ENCODE measurements at places on chromosomes 3 and 15. TPM values are rescaled to one million over a fixed set of nuclear protein-coding genes. Genes with fewer than 3 reads are reported as not detected.

Gene GOLGA8T
- total RNA-seq, result not detected

Gene GXYLT2
- total RNA-seq, result not detected

Gene CACNA2D3
- not detected for total RNA-seq

Gene ADCY5
- not detected for total RNA-seq

Gene LRRC31
- not detected for total RNA-seq

Gene RBP2
- total RNA-seq, result not detected

GRCh38 chr3:167100200-167100599 lies 279.9 kb downstream of the ZBBX start:
- no peak for DNase-seq

GRCh38 chr3:41608347-41608746 lies 353.6 kb downstream of the ULK4 start:
- DNase-seq, result no peak

DNA sequence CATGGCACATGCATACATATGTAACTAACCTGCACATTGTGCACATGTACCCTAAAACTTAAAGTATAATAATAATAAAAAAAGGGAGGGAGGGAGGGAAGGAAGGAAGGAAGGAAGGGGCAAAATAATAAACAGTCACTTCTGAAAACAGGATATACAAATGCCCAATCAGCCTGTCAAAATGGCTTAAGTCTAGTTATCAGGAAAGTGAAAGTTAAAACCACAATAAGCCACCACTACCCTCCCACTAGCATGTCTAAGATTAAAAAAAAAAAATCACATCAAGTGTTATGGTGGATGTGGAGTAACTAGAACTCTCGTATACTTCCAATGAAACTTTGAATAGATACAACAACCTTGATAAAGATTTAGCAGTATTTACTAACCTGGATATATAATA lies 145.6 kb upstream of the GMNC start:
- no peak for DNase-seq

DNA sequence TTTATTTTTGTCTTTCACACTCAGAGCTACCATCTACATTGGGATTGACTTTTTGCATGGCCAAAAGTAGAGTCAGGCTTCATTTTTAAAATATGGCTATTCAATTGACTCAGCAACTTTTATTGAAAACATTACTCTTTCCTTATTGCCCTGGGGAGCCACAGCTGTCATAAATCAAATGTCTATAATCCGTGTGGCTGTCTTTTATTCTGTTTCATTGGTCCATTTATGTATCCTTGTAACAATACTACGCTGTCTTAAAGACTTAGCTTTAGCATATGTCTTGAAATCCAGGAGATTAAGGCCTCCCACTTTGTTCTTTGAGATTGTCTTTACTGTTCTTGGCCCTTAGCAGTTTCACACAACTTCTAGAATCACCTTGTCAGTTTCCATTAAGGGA lies 55.2 kb downstream of the CEMIP start:
- no peak for DNase-seq

GRCh38 chr15:85047271-85047948 lies 65.8 kb downstream of the PDE8A start:
- DNase-seq, result no peak

DNA sequence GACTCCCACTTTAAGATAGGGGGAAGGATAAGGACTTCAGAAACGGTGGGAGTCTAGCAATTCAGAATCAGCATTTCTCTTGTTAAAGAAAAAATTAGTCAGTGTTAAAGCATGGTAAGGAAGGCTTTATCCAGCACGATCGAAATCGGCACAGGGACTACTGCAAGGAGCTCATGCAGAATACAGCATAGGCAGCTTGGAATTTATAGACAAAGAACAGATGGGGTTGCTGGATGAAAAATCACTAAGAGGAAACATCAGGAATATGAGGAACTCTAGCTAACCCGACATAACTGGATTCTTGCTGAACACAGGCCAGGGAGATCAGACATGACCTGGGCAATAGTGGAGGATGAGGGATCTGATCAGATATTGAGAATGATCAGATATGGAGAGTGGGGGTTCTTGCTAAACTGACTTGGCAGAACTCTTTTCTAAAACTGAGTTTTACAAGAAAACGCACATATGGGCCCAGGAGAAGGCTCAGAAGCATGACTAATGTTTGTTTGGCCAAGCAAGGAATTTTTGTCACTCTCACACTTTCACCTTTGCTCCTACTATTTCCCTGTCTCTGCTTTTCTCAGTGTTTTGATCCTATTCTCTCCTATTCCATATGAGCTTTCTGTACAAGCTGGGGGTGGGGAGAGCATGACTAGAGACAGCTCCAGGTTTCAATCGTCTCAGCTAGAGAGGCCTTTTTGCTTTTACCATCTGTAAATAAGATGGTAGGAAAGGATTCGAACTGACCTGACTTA lies 3.9 kb upstream of the PLCH1 start:
- DNase-seq, result no peak

GRCh38 chr3:152742368-152743347 lies 92.3 kb upstream of the P2RY1 start:
- DNase-seq, result no peak

GRCh38 chr3:154323891-154324738 lies at the start of gene DHX36:
Gene DHX36, minus strand, starts transcription at chr3:154324487. Its CDS starts 71 bp downstream, at chr3:154324416.
- peak; percentile 93 for DNase-seq

DNA sequence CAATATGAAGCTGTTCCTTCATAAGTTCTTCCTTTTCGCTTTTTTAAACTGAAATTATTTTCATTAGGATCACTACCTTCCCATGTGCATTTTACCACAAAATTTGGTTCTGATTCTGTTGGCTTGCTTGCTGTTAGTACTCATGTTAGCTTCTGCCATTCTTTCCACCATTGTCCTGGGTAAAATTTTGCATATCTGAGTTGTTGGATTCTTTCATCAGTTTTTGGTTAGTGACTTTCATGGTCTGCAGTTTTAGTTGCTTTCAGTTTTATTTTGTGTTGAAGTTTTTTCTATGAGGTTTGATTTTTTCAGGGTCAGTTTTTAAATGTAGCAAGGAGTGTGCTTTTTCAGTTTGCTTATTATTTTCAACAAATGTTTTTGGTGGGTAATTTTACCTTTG lies 71.9 kb downstream of the SMAD3 start:
- DNase-seq, result no peak

- no peak for DNase-seq
Measured at GRCh38 chr15:56076640-56077039, 83.2 kb upstream of the NEDD4 start.

DNA sequence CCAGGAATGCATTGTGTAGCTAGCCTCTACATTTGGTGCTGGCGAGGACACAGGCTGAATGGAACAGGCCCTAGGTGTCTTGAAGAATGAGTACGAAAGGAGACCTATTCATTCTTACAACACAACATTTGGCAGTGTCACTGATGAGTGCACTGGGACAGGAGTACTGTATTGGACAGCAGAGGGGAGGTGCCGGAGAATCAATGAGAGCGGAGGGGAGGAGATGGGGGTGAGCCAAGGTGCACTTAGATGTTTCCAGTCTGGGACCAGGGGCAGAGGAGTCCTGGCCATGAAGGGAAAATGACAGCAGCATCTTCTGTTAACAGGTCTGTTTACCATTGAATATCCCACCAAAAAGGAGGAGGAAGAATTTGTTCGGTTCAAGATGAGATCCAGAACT lies 53.2 kb downstream of the C3orf20 start:
- no peak for DNase-seq

DNA sequence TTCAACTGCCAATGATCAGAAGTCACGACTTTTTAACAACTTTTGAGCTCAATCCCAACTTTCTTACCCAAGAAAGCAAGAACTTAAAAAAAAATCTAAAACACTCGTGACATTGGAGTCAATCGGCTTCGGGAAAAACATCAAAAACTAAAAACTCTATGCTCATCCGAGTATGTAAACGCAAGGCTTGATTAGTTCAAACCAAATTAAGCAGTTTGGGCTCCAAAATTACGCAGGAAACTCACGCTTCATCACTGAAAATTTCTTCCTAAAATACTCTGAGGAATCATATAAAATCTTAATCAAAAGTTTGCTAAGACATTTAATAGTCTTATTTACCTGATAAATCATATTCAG lies 1.6 kb downstream of the TRA2B start:
- no peak for DNase-seq

DNA sequence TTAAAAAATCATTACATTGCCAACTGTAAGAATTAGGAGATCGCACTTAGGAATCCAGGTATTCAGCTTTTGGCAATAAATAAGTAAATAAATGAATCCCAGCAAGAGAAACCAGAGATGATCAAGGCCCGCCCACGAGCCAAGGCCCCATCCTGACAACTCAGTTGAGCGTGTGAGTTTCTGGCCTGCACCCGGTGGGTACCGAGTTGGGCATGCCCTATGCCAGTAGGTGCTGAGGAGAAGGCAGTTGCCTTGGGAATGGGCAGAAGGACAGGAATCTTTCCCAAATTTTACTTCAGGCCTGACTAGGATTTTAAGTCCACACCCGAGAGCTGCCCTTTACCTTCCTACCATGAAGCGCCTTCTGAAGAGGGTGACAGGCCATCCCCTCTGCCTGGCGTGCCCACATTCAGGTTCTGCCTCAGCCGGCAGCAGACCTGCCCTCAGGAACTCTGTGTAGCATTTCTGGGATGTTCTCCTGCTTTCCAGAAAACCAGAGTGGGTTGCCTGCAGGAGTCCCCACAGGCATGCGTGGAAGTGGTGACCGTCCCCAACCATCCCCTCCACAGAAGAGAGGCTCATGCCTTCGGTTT lies 99.3 kb upstream of the ALDH1A3 start:
- no peak for DNase-seq

DNA sequence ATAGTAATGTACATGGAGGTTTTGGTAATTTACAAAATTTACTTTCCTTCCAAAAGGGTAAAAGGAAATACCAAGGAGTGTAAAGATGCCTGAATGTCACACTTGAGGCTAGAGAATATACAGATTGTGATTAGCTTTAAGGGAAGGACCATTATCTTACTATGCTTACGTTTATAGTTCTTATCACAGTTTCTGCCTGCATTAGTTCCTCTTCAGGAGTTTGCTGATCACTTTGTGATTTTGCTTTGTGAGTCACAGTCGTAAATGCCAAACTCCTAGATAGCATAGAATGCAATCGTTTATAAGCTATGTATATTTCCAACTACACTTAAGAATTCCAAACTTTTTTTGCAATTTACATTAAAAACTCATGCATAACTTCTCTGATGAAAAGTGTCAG lies 1034.6 kb downstream of the DIPK2A start:
- no peak for DNase-seq

Data from CD8-positive, alpha-beta memory T cell (primary cell).